ENCODE measurements at places on chromosomes 3 and 15.

DNA sequence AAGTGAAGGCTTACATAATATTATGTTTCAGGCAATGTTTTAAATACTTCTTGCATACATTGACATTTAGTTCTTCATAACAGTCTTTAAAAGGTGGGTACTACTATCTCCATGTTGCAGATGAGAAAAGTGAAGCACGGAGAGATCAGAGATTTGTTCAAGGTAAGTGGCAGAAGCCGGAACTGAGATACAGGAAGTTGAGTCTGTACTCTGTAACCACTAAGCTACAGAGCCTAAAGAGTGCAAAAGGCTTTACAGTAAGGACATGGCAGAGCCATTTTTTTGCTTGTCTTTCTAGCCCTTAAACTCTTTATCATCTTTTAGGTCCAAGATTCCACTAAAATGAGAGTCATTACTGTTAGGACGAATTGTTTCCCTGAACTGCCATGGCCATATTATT, 186.5 kb upstream of the PEX5L start:
- DNase-seq: no peak

DNA sequence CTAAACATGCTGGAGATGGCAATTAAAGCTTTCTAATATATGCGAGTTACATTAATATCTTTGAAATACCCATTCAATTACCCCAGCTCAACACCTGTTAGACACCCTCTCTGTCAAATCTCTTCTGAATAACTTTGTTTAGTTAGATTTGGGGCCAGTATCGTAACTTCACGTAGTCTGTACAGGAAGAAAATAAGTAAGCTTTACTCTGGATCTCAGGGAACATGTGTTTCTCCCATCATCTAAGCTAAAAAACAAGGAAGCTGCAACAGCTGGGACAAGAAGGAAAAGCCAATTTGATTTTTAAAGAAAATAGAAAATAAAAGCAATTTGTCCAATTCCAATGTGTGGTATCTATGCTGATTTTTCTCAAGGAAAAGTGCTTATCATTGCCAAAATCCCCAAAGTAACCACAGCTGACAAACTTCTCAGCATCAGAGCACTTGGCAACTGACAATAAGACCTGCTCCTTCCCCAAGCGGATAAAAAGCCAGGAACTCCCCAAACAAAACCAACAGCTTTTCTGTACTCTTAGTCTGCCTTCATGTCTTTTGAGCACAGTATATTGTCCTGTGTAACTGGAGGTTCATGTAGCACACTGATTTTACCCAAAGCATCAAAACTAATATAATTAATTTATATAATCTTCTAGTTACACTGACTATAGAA, 279.1 kb downstream of the ZBTB20 start:
- no peak for DNase-seq

DNA sequence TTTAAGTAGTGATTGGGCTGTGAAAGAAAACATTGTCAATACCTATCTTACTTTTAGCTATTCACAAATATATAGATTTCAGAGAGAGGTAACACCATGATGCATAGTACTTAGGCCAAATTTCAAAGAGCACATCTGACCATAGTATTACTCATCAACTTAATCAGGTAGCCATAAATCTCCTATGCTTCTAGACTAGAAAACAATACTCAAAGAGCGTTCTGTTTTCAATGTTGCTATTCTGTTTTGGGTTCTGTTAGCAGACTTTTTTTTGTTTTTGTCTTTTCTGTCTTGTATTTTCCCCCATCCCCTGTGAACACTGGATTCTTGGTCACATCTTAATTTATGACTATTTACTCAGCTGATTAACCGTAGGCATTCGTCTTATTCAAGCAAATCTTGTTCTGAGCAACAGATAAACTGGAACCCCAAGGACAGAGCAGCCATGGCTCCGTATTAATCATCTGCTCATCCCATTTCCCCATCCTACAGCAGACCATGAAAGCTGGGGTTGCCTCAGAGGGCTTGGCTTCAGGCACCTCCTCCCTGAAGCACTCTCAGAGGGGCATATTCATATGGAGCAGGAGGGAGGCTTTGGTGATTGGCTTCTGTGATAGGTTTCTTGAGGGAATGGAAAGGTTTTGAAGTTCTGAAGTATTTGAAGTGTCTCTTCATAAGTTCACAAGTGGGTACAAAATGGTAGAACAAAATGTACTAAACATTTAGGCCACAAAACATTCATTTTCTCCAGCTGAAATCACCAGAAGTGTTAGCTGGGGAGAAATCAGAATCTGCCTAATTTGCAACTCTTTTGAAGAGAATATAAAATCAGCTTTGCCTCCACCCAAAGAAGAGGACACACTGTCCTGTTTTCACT, 105.3 kb downstream of the TNIK start:
- no peak for DNase-seq

- no peak for DNase-seq
These were observed 1135.1 kb downstream of the TUSC7 start for GRCh38 chr3:117844676-117845075.

DNA sequence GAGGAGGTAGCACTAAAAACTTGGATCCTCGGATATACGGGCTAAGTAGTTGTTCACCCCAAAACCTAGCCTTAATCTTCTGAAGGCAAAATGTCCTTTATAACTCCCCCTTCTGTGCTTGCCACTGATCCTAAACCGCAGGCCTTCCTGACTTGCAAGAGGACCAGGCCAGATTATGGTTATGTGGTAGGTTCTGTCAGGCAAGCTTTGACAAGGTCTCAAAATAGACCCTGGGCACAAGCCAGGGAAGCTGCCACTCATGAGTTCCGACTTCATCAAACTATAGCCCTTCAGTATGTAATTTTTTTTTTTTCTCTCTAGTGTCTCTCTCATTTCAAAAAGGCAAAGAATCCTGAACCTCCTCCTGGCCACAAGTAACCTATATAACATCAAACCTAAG, 3.2 kb downstream of the LRRFIP2 start:
- DNase-seq: no peak

GRCh38 chr3:115652738-115653137, 29.4 kb downstream of the GAP43 start:
- DNase-seq: no peak

GRCh38 chr3:24388611-24389010, 106.0 kb downstream of the THRB start:
- DNase-seq: no peak

- DNase-seq: no peak
These were observed 340.7 kb upstream of the DNAJC19 start for GRCh38 chr3:181330257-181330656.

- peak; percentile 79 for DNase-seq
These were observed at the start of gene DLG1 for GRCh38 chr3:197298341-197298944. Gene DLG1, minus strand, starts transcription at chr3:197298612. Its CDS starts 1,408 bp downstream, at chr3:197297204.

DNA sequence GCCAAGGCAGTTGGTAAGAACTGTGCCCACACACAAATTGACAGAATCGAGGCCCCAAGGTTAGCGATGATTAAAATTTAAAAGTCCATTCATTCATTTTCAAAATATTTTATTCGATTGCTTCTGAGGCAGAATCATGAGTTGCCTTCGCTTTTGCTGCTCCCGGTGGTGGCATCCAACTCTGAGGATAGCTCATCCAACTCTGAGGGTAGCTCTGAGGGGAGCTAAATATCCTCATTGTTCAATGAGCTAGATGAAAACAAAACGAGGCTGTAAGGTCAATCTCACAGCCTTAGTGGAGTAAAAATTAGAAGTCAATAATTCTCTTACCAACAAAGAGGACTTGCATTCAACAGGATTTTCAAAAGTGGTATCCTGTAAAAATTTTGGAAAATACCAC, 897 bp upstream of the CHL1 start:
- no peak for DNase-seq

GRCh38 chr3:151165226-151165625, 37.8 kb downstream of the GPR171 start:
- no peak for DNase-seq

GRCh38 chr3:42610976-42611375, 10.5 kb downstream of the NKTR start:
- DNase-seq: peak; percentile 48

DNA sequence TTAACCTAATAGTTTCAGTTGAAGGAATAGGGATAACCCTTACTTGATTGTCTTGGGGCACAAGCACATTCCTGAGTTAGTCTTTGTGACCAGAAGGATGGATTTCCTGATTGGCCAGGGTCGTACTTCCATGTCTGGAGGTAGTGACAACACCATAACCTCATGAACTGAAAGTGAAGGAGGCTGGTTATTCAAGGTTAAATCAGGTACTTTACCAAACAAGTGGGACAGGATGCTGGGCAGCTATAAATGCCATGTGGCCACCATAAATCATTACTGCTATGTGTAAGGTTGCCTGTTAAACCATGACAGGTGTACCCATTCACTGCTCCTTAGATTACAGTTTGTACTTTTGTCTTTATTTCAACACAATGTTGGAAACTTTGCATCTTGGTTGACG, 128.3 kb upstream of the SAMMSON start:
- DNase-seq: no peak

DNA sequence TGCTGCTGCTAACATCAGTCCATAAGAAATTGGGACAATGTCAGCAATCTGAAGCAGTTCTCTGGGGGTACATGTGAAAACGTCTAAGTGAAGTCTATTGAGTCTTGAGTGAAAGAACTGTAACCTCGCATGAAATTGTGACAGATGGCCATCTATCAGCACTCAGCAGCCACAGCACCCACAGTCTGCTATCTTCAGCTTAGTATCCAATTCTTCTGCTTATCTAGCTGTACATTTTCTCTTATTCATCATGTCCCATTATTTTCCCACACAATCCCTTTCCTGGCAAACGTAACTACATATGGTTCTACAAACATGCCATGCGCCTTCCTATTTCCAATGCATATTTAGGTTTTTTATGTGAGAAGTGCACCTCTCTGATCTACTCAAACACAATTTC, 629.7 kb downstream of the NTRK3 start:
- no peak for DNase-seq

DNA sequence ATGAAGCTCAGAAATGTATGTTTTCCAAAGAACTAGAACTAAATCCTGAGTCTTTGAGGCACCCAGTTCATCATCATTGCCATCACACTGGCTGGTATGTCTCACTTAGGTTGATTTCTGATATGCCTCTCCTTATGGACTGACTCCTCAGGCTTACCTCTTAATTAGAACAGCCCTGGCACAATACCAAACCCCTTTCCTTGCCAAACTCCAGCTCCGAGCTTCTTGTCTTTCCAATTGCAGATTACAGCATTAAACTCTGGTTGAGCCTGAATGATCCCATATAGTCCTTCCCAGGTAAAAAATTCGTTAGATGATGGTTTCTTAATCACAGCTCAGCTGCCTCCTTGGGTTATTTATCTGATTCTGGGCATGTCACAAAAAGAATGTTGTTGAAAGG, 66.3 kb downstream of the RTP4 start:
- no peak for DNase-seq

- peak; percentile 4 for DNase-seq
These were observed 4.4 kb downstream of the ITIH3 start for GRCh38 chr3:52798978-52799476.

GRCh38 chr3:151156618-151157216, 46.3 kb downstream of the GPR171 start:
- DNase-seq: peak; percentile 66

GRCh38 chr3:125220183-125220582, 7.6 kb upstream of the SLC12A8 start:
- no peak for DNase-seq

- DNase-seq: no peak
These were observed 29.8 kb downstream of the FSTL1 start for GRCh38 chr3:120420928-120421551.

- DNase-seq: no peak
These were observed 339.9 kb upstream of the DPH6 start for GRCh38 chr15:35885870-35886269.

GRCh38 chr3:148238421-148238821, 459.3 kb upstream of the AGTR1 start:
- DNase-seq: no peak

DNA sequence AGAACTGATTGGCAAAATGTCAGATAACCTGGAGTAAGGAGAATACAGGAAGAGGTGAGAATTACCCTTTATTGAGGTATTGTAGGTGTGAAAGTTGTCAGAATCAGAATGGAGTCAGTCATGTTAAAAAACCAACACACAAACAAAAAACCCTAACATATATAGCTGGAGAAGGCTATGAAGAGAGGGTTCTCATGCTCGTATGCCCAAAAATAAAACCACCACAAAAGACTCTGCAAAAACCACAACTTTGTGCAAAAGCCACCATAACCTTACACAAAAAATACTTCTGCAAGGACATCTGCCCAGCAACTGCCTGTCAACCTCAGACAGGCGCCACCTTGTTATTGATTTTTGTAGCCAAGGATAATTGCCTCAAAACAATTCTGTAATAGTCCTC, 136.0 kb downstream of the CD47 start:
- peak; percentile 23 for DNase-seq

DNA sequence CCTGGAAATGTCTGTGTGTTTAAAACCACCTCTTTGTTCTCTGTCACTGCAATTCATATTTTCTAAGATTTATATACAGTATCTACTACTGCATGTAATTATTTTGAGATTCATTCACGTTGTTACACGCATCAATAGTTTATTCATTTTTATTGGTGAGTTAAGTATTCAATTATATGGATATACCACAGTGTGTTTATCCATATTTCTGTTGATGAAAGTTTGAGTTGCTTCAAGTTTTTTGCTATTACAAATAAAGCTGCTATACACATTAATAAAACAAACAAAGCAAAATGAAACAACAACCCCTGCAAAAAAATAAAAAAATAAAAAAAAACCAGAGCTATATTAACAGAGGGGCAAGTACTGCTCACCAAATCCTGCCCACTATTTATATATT, 122.3 kb downstream of the NR2E3 start:
- DNase-seq: no peak

GRCh38 chr15:80450811-80451321, 46.7 kb downstream of the ARNT2 start:
- DNase-seq: no peak

- DNase-seq: no peak
These were observed 983.1 kb downstream of the FHIT start for GRCh38 chr3:60268123-60268522.

- DNase-seq: no peak
These were observed 35.4 kb downstream of the PRR20G start for GRCh38 chr3:127252446-127252845.

DNA sequence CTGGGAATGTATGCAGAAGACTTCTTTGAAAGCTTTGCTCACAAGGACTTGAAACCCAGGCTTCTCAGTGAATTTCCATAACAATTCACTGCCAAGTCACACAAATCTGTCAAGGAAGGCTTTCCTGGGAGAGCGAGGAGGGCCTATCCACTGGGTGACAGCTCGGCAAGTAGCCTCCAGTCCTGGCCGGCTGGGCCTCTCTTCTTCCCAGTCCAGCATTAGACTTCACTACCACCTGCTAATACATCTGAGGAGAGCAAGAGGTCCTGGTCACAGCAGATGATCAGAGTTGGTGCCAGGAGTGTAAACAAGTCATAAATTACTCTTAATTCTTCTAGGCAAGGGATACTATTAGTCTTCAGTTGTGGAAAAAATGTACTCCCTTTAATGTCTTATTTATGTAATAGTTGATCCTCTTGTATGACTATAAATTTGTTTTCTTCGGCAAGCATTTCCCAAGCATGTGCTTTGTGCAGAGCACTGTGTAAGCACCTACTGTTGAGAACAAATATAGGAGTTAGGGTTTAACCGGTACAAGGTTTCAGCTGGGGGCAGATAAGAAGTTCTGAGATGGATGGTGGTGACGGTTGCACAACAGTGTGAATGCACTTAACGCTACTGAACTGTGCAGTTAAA, 162.9 kb downstream of the VGLL4 start:
- DNase-seq: no peak

- no peak for DNase-seq
These were observed 3.1 kb upstream of the MESP2 start for GRCh38 chr15:89772932-89773583.

- no peak for DNase-seq
These were observed 63.3 kb upstream of the LRRN1 start for GRCh38 chr3:3735919-3736318.

- DNase-seq: no peak
These were observed 56.1 kb upstream of the KIF23 start for GRCh38 chr15:69357773-69358771.

Data from CD4-positive, alpha-beta T cell treated with Interleukin-4 for 4 hours (primary cell).